ENCODE measurements at places on chromosomes 11 and 22.

DNA sequence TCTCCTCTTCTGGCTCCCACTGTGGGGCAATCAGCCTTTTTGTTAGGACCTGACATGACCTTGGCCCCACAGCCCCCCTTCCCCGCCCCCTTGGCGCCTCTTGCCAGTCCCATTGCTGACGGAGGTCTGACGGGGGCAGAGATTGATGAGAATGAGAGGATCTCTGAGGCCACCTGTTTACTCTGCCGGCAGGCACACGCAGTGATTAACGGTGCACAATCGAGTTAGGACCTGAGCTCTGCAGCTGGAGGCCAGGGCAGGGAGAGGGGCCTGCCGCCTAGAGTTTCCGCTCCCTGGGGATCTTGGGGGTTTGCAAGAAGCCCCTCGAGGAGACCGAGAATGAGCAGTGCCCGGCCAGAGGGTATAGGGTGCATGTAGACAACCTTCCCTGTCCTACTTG, 6.8 kb upstream of the CHRM1 start:
- DNase-seq, result no peak

- DNase-seq, result no peak
Measured at GRCh38 chr11:118633979-118634378, 26.6 kb downstream of the PHLDB1 start.

DNA sequence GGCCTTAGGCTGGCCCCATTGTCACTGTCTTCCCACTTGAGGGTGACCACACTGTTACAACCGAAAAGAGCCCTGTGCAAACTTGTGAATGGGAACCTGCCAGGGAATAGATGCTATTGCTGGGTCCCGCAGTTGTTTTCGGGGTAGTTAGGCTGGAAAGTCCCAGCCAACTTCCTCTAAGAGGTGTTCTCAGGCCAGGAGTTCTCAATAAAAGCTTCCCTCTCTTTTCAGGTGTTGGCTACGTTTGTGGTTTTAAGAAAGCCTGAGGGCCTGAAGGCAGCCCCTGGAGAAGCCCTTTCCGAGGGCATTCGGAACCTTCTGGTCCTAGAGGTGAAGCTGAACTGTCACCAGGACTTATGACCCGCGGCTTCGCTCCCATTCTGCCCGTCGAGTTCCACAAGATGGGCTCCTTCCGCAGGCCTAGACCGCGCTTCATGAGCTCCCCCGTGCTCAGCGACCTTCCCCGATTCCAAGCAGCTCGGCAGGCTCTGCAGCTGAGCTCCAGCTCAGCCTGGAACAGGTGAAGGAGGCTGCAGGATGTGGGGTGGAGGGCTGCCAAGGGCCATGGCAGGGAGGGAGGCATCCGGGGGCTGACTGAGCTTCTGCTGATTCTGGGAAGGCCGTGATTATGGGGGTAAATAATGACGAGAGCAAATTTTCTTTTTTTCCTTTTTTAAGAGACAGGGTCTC, 104.8 kb downstream of the PRR5L start:
- no peak for DNase-seq

DNA sequence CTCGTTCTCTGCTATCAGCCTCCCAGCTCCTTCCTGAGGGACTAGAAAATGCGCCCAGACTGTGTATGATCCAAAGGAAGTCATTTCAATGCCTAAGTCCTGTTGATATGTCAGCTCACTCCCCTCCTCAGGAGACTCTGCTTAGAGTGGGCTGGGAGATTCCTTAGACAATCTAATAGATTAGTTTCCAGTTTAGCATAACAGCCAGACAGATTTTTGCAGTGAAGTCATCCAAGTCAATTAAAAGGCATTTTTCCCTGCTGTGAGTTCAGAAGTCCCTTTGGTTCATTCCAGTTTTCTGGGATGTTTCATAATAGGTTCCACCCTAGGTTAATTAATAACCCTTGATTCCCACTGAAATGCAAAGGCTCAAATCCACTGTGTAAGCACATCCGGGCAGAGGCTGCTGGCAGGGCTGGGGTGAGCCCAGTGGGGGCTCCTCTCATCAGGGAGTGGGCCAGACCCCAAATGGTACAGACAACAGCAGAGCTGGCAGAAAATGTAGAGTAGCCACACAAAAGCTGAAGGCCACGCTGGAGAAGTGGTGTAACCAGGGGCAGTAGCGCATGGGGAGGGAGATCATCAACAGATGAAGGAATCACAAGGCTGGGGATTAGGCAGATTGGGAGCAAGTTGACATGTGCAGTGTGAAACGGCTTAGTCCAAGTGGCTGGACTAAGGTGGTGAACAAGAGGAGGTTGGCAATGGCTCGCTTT, 90.6 kb downstream of the SYN3 start:
- no peak for DNase-seq

GRCh38 chr11:132200353-132200936, 830.0 kb downstream of the NTM start:
- no peak for DNase-seq

- no peak for DNase-seq
Measured at GRCh38 chr11:74696939-74697675, 34.1 kb downstream of the CHRDL2 start.

GRCh38 chr11:19632499-19632834, 80.2 kb upstream of the NAV2 start:
- DNase-seq, result no peak

- DNase-seq, result no peak
Measured at GRCh38 chr22:44566911-44567310, 68.9 kb upstream of the RTL6 start.

DNA sequence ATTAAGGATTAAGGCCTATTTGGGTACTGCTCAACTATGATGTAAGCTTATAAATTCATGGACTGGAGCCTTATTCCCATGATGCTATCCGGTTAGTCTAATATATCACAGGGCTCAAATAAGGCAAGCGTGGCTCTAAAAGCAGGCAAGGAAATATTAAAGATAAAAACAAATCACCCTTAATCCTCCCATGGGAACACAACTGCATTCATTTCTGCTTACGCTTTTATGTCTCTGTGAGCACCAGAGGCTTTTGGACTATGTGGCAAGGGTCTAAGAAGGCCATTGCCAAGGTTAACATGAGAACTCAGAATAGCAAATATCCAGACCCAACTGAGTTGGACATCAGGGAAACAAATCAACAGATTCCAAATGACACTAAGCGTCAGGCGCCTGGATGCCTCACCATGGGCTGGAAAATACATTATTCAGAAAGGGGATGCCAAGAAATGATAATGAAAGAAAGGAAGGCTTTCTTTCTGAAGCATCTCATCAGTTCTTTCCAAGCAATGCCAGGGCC, 138.1 kb downstream of the SLC1A2 start:
- no peak for DNase-seq

- DNase-seq, result no peak
Measured at GRCh38 chr11:10395166-10395897, 59.7 kb upstream of the AMPD3 start.

- no peak for DNase-seq
Measured at GRCh38 chr11:6390718-6391469, 620 bp downstream of the SMPD1 start.

- no peak for DNase-seq
Measured at GRCh38 chr11:100827934-100828661, 141.0 kb downstream of the ARHGAP42 start.

- peak; percentile 23 for DNase-seq
Measured at GRCh38 chr11:62341588-62341987, 4.3 kb downstream of the ASRGL1 start.

DNA sequence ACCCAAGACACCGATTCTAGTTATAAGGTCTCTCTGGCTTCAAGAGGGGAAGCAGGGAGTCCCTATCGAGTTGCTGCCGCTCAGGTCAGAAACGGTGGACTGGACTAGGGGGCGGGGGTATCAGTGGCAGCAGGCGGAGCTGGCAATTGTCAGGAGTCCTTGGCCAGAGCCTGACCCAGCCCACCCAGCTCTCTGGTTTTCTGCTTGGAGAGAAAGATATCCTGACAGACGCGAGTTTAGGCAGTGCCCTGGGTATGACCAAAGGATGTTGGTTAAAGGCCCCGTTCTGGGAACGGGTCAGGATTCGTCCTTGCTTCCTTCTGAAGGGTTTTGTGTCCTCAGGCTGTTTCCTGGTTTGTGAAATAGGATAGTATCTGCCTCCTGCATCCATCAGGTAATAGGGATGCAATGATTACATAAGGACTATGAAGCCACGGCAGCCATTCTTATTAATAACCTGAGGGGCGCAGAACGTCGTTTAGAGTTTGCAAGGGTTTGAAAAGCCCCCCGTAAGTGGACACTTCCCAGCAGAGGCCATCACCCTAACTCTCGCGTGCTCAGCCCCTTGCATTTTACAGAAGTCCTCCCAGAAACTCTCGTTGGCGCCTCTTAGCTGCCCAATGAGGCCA, 700 bp upstream of the DEPDC5 start:
- DNase-seq, result peak; percentile 18

DNA sequence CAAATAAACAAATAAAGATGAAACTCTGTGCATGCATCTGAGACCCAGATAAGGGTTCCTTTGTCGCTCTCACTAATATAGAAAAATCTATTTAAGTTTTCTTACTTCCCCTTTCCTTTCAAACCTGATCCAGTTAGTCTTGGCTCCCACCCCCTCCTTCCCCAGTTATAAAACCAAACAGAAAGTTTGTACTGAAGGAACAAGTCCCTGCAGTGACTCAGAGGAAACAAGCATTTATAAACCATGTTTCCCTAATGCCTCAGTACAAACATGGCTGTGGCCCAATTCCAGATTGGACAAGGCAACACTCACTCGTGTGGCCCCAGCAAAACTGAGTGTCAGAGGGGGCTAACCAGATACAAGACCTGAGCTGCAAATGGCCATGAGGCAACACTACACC, 65.5 kb upstream of the ARHGAP20 start:
- DNase-seq, result peak; percentile 86

GRCh38 chr11:30917859-30918478, 331.8 kb upstream of the MPPED2 start:
- DNase-seq, result peak; percentile 79

GRCh38 chr11:3022300-3022967, 30.3 kb upstream of the NAP1L4 start:
- peak; percentile 98 for DNase-seq

DNA sequence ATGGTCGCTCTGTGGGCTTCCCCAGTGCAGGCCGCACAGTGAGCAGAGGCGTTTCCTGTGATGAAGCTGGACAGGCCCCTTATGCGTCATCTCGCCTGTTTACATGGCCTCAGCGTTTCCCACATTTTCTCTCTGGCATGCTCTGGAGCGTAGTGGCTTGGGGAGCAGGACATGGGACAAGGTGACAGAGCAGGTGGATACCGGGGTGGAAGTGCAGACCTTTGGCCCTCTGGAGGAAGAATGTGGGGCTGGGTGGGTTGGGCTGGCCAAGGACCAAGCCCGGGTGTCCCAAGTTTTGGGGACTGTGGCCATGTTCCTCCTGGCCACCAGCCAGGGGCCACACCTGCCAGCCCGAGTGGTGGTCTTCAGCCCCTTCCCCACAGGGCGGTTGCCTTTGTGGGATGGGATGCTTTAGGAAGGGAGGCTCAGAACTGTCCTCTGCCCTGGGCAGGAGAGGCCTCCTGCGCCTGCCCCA, 446.6 kb downstream of the TBC1D22A start:
- no peak for DNase-seq

- DNase-seq, result peak; percentile 79
Measured at GRCh38 chr11:32056438-32056837, 34.4 kb upstream of the RCN1 start.

- no peak for DNase-seq
Measured at GRCh38 chr11:33651990-33652389, 48.6 kb downstream of the C11orf91 start.

Measured in MV-4-11 (cell line).